ENCODE measurements at places on chromosomes 2 and 18. TPM values are rescaled to one million over a fixed set of nuclear protein-coding genes. Genes with fewer than 3 reads are reported as not detected.

IL36A gene
- total RNA-seq: not detected

- DNase-seq: no peak
Measured at GRCh38 chr2:241035142-241035817, 36.9 kb downstream of the SNED1 start.

GRCh38 chr2:231927566-231927890 is 1.3 kb upstream of the NPPC start:
- no peak for DNase-seq

DNA sequence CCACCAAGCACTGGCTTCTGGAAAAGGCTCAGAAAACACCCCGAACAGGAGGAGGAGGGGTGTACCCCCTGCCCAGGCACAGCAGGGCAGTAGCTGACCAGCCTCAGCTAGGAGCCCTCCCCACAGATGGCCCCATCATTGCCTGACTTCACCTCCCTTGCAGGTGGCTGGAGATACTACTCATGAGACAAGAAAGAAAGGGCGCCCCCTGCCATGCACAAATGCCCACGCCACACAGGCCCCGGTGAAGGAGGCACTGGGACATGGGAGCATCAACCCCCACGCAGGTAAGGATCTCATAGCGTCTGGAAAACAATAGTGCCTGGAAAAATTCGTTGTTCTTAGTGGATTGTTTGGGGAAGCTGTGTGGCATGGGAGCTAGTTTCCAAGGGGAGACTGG is 240.6 kb downstream of the TFCP2L1 start:
- DNase-seq: no peak

DNA sequence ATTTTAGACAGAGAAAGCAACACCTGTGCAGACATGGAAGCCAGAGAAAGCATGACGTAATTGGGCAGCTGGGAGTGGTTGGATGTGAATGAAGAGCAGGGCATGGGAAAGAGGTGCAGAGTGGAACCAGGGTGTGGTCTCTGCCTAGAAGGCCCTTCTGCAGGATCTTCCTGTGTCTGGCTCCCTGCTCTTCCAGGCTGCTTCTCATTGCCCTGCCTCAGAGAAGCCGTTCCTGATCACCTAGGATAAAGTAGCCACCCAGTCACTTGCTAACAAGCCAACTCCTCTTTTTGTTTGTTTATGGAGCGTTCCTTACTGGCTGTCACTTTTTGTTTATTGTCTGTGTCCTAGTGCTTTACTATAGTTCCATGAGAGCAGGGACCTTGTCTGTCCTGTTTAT is 28.5 kb downstream of the GALNT1 start:
- no peak for DNase-seq

DNA sequence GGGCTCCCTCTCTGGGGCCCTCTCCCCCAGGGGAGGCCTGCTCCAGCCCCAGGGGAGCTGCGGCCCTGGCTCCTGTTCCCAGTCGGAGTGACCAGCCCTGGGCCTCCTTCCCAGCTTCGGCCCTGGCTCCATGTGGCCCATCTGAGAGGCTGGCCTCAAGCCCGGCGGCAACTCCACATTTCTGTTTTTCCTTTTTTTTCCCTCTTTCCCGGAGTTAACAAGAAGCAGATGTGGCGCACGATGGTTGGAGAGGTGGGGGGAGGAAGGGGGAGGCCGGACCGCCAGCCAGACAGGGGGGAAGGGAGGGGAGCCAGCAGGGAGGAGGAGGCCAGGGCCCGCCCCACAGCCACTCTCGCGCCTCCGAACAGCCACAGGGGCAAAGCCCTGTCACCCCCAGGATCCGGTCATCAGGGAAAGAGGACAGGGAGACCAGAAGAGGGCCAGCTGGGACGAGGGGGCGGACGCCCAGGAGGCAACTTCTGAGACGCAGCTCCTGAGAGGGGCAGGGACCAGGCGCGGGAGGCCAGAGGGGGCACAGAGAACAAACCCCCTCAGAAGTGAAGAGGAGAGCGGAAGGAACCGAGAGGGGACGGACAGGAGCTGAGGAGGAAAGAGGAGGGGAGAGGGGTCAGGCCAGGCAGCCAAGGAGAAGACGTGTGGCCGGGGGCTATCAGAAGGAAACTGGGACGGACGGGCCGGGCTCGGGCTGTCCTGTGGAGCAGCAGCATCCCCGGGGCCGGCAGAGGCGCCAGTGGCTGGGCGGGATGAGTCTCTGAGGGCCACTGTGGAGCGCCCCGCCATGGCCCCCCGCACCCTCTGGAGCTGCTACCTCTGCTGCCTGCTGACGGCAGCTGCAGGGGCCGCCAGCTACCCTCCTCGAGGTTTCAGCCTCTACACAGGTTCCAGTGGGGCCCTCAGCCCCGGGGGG is at the start of gene EMILIN1:
TSS of gene EMILIN1 (plus strand) at position 349 of the 928 bp plus-strand sequence. CDS start at position 800, 451 bp downstream.
- no peak for DNase-seq

- DNase-seq: no peak
Measured at GRCh38 chr2:146444987-146445386, 1399.8 kb upstream of the ACVR2A start.

DNA sequence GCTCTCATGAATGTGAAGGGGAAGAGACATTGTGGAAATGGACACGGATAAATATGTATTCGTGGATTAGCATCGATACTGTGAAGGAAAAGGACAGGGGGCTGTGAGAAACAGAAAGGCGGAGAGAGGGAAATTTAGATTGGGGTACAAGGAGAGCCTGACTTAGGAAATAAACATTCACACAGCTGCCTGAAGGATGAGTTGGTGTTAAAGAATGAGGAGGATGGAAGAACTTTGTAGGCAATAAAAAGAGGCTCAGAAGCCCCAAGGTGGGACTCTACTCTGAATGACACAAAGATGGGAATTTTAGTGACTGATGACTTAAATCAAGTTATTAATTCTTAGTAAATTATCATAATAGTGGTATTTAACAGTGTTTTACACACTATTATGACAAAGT is 10.1 kb downstream of the MYO1B start:
- no peak for DNase-seq

ASB18 gene
- not detected for total RNA-seq

GRCh38 chr18:23825978-23826405 is 136.7 kb downstream of the LAMA3 start:
- DNase-seq: no peak

DNA sequence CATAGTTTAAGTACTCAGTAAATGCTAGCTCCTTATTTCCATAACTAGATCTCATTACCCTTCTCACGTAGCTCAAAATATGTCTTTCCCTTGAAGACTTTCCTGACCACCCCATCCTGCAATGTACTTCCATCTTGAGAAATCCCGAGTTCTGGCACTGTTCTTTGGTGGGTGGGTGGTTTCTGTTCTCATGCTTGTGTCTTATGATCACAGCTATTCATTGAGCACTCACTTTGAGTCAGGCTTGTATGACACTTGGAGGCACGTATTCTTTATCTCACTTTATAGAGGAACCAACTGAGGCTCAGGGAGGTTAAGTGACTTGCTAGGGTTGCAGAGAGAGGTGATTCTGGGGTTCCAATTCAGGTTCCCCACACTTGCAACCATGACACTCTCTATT is 9.0 kb upstream of the CLIP4 start:
- no peak for DNase-seq

Data from OCI-LY7 (cell line).